ENCODE measurements at places on chromosomes 2 and 18. TPM values are rescaled to one million over a fixed set of nuclear protein-coding genes. Genes with fewer than 3 reads are reported as not detected.
A peak's percentile ranks its signal among the peaks of the same experiment; 100 is the strongest.

DNA sequence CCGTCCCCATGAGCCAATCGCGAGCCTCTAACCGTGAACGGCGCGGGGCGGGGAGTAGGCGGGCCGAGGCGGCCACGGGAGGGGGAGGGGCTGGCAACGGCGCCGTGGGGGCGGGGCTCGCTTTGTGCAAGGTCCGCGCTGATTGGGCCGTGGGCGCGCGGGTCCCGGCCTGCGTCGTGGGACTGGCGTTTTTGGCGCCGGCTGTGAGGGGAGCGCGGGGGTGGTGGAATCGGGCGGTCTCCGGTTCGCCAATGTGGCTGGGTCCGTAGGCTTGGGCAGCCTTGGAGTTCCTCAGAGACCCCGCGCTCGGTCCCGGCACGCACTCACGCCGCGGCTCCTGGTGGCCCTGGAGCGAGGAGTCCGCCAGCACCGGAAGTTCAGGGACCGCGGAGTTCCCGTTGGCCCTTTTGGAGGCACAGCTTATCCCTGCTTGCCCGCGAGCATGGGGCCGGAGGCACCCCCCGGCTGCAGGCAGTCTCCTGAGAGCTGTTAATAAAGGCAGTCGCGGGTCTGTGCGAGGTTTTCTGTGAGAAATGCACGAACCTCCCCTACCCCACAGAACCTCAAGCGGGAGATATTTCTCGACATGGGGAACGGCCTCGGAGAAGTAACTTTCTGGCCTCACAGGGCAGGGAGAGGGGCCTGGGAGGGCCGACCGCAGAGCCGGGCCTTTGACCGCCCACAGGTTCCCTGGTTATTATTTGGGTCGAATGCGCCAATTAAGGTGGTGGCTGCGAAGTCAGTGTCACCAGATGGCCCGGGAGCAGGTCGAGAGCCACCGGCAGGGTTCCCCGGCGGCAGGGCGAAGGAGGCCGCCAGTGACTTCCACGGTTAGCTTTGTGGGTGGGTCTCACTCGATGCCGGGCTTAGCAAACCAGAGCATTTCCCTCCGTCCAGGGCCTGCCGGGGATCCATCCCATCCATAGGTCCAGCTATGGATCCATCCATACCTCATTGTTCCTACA, 574 bp upstream of the NCL start:
- H3K4me1 ChIP-seq, result peaks cover 19% of the 10 kb centered on the region
- H3K4me3 ChIP-seq, result peak overlapping the region; percentile 90
- H3K27me3 ChIP-seq, result no peaks in the 10 kb centered on the region
- peak; percentile 97 for DNase-seq
- H3K27ac ChIP-seq, result peak overlapping the region; percentile 95

CCL20 gene
- total RNA-seq, result 0.67 TPM

- no peaks in the 10 kb centered on the region for H3K36me3 ChIP-seq
- no peak overlapping the region for H3K27ac ChIP-seq
- no peak overlapping the region for H3K4me3 ChIP-seq
- H3K27me3 ChIP-seq, result peaks cover 10% of the 10 kb centered on the region
These were observed 328 bp upstream of the INHBB start for GRCh38 chr2:120345608-120346007.

COL3A1 gene
- 165 TPM for total RNA-seq

GRCh38 chr2:239457586-239458445, 57.0 kb upstream of the HDAC4 start:
- H3K4me1 ChIP-seq, result no peaks in the 10 kb centered on the region
- no peaks in the 10 kb centered on the region for H3K36me3 ChIP-seq
- no peaks in the 10 kb centered on the region for H3K27me3 ChIP-seq
- DNase-seq, result no peak
- no peak overlapping the region for H3K27ac ChIP-seq

Measured in pancreas (tissue), 10 donors.